ENCODE measurements at places on chromosomes 2 and 18. TPM values are rescaled to one million over a fixed set of nuclear protein-coding genes. Genes with fewer than 3 reads are reported as not detected.

GRCh38 chr2:144848423-144848822, 328.5 kb upstream of the ZEB2 start:
- DNase-seq, result no peak

- peak; percentile 21 for DNase-seq
These were observed 58.3 kb upstream of the TNP1 start for GRCh38 chr2:216918088-216918680.

ZNF521 gene
- total RNA-seq, result not detected

DNA sequence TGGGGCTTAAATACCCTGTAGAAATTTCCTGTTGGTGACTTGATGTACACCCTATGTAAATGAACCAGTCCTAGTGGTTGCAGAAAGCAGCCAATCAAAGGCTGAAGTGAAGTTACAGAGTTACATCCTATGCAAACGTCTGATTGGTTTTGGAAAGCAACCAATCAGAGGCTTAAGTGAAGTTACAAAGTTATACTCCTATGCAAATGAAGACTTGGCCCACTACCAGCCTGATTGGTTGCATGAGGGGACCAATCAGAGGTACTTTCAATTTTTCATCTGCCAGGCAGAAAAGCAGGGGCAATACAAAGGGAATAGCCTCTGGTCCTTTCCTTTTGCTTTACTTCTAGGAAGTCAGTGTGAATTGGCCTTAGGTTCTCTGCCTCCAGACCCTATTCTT, 13.6 kb upstream of the ZNF397 start:
- no peak for DNase-seq

GRCh38 chr2:8229546-8229986, 452.3 kb upstream of the ID2 start:
- DNase-seq, result no peak

DNA sequence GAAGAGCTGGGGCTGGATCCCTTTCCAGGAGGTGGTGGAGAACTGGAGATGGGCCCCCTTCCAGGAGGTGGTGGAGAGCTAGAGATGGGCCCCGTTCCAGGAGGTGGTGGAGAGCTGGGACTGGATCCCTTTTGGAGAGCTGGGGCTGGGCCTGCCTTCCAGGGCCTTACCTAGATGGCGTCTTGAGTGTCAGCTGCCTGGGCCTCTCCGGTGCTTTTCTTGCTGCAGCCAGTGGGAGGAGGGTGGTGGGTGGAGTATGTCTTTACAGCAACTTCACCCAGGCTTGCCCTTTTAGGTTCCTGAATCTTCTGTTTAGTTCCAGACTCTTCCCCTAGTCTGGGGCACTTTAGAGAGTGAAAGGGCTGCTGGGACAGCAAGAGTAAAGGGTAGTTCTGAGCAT, 19.1 kb upstream of the TXNDC2 start:
- no peak for DNase-seq
